ENCODE measurements at places on chromosomes 1 and 21.

DNA sequence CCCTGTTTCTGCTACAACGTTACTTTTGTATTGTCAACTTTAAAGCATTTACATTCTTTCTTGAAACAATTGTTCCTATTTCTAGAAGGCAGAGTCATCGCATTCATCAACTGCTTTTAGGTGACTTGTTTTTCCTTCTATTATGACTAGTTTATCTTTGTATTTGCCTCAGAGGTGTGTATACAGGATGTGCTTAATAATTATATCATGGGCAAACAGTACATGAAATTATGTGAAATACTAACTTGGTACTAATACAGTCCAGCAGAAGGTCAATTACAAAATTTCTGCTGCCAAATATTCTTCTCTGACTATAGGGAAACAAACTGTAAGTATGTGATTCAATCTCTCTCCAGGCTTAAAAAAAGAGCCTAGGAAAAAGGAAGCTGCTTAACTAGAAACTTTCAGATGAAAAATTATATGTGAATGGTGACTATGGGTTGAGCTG lies 101.6 kb downstream of the C4BPA start:
- no peak for DNase-seq

DNA sequence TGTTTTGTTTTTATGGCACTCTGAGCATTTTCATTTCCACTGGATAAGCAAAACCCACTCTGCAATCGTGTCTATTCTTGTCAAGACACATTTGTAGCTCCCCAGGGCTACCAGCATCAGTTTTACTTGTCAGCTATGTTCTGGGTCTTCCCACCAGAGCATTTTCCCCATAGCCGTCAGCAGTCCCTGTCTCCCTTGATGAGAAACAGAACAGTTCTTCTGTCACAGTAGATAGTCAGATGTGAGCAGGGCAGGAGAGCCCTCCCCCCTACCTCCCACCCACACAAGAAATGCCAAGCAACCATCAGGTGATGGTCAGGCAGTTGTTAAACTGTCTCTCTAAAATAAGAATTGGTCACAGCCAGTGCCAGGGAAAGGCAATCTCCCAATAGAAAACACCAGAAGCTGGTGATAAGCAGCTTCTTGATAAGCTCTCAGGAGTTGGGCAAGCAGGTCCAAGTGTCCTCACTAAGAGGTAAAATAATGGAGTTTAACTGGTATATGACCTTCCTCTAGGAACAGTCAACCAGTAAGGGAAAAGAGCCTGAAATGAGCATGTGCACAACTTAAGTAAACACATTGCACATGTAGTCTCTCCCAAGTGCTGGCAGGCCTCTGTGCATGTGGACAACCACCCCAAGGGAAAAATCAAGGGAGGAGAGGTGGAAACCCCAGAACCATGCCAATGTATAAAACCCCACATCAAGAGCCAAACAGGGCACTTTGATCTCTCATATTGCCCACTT lies 208.2 kb downstream of the S1PR1 start:
- DNase-seq, result no peak

GRCh38 chr1:109248444-109248796 lies 919 bp upstream of the CELSR2 start:
- no peak for DNase-seq

GRCh38 chr1:43258370-43258769 lies 11.4 kb upstream of the TMEM125 start:
- DNase-seq, result no peak

- no peak for DNase-seq
Observed at GRCh38 chr21:41750051-41750450, 16.8 kb downstream of the RIPK4 start.

DNA sequence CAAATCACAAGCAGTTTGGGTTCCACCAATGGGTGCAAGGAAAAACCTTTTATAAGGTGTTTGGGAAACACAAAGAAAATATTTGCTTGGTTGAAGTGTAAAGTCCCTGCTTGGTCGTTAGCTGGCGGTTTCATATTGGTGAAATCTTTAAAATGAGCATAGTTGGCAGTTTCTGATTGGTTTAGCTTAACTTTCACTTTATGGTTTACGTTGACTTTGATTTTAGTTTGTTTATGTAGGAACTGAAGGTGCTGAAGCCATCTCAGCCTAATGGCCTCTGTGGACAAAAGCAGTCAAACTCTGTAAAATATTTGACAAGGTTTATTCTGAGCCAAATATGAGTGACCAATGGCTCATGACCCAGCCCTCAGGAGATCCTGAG lies 76.6 kb upstream of the PPM1J start:
- DNase-seq, result no peak

DNA sequence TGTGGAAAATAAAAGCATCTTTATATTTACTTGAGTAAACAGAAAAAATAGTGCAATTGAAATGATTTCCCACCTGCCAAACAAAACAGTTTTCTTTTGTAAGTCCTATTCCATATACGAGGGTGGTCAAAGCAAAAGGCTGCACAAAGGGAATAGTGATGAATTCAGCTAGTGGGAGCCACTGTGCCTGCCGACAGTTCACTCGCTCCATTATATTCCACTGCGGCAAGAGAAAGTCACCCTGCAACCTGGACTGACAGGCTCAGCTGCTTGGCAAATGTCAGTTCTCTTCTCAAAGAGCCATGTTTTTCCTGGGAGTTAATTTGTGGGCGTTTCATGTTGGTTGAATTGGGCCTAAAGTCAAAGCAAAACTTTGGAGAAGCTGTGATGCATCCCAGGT lies 145.4 kb downstream of the LMO4 start:
- no peak for DNase-seq

DNA sequence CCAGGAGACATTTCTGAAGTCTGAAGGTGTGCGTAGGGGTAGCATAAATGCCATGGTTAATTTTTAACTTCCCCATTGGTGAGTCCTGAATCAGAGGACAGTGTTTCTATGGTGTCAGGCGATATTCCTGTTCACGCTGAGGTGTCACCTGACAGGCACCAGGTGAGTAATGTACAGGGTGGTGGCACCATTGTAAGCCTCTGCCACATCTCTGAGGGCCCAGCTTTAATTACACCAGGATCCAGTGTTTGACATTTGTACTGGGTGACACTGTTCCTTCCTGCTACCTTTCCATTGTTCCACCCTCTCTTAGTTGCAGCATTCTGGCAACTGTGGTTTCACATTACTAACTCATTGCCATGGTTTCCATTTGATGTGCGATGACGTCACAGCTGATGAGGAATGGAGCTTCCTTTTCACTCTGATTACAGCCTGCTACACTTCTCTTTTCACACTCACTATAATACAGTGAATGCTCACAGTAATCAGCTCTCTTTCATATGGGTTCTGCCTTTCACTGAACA lies 40.6 kb upstream of the MARK1 start:
- peak; percentile 91 for DNase-seq

- no peak for DNase-seq
Observed at GRCh38 chr1:115188680-115189395, 99.5 kb upstream of the TSPAN2 start.

- no peak for DNase-seq
Observed at GRCh38 chr1:14899686-14900085, 253.9 kb upstream of the TMEM51 start.

GRCh38 chr1:56389813-56390212 lies 189.6 kb downstream of the PLPP3 start:
- DNase-seq, result no peak

GRCh38 chr1:204227351-204227750 lies 13.6 kb upstream of the GOLT1A start:
- no peak for DNase-seq

DNA sequence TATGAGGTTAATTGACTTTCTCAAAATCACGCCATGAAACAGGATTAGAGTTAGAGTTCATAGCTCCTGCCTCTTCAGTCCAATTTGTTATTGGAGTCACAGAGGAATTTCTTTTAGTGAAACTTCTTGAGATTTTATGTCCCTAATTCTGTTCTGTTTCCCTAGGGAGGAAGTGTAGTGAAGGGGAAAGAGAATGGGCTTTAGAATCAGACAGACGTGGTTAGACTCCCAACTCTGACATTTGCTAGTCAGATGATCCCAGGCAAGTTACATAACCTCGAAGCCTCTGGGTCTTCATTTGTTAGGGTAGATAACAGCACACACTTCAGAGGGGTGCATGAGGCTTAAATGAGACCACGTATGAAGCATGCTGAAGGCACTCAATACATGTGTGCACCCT lies 83.9 kb downstream of the ASTN1 start:
- no peak for DNase-seq

DNA sequence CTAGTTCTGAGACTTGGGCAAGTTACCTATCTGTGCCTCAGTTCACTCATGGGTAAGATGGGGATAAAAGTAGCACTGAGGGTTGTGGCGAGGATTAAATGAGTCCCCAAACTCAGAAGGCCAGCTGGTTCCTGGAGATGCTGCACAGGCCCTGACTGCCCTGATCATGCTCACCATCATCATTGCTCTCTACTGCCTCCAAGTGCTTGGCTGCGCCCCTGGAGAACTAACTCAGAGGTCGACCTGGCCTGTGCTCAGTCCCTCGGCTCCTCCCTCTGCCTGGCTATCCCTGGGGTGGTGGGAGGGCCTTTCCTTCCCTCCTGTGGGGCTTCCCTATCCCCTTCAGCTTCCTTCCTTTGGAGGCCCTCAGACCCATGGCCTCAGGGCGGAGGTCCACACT lies 5.6 kb downstream of the SLC5A9 start:
- DNase-seq, result no peak

- DNase-seq, result no peak
Observed at GRCh38 chr1:52637946-52638345, 5.0 kb downstream of the SHISAL2A start.

DNA sequence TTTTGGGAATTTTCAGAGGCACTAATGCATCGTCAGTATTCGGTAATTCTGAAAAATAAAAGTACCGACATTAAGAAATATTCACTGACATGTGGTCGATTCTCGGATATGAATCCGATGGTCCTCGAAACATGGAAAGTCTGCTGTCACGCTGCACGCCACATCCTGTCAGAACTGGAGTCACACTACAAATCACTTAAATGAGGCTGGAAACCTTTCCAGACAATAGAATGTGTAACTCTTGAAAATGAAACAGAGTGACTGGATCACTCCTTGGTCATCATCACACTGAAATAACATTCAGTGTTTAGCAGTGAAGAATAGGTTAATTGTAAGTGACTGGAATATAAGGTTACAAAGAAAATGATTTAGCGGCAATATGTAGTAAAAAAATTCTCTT lies 620.1 kb upstream of the ADAMTS5 start:
- no peak for DNase-seq
